NCI-H524 (cell line): ENCODE measurements at places on chromosomes 5 and 9.

GRCh38 chr5:172414531-172415361 is 39.6 kb downstream of the SH3PXD2B start:
- DNase-seq = no peak

GRCh38 chr5:95380103-95380628 is 11.0 kb upstream of the FAM81B start:
- no peak for DNase-seq

GRCh38 chr9:37650873-37651768 is at the start of gene FRMPD1:
Gene FRMPD1 (plus strand): TSS chr9:37650954. CDS start chr9:37692642, 41,688 bp downstream.
- peak; percentile 20 for DNase-seq

GRCh38 chr9:128117613-128118471 is 9.7 kb downstream of the PTGES2 start:
- peak; percentile 75 for DNase-seq

DNA sequence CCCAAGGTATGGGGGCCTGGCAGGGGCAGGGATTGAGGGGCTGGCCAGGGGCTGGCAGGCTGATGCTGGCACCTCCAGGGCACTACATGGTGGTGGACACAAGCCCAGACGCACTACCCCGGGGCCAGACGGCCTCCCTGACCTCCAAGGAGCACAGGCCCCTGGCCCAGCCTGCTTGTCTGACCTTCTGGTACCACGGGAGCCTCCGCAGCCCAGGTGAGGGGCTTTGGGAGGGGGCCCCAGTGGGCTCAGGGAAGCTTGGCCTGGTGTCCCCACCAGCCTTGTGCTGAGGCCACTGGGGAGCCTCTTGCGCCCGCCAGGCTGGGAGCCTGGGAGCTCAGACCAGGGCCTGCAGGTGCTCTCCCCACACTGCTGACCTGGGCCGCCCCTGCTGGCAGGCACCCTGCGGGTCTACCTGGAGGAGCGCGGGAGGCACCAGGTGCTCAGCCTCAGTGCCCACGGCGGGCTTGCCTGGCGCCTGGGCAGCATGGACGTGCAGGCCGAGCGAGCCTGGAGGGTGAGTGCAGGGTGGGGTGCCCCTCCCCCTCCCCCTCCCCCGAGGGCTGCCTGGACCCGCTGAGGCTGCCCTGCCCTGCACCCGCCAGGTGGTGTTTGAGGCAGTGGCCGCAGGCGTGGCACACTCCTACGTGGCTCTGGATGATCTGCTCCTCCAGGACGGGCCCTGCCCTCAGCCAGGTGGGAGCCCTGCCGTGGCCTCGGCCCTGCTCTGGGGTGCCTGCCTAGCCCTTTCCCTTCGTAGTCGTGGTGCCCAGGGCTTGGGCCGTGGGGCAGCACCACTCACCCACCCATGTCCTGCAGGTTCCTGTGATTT is 5.7 kb downstream of the MAMDC4 start:
- no peak for DNase-seq

DNA sequence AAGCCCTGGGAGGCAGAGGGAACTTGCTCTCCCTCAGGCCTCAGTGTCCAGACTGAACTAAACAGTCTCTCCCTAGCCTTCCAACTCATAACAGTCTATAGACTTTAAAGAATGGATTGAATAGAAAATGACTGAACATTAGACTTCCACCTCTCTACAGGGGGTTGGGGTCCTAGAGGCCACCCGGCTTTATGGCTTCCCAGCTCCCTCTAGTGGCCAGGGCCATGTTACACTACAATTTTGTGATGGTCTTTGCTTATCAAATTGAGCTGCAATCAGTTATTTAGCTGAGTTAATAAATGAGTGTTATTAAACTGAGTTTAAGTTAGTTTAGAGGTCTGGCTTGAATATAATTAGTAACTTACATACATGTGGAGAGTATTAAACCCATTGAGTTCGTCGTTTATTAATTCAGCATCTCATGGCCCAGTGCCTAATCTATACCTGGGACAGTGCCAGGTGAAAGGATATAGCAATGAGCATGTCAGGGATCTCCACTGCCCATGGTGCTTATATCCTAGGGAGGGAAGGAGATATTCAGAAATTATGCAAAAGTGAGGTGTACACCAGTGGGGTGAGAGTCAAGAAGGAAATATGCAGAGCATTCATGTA is 105.2 kb downstream of the SH3TC2 start:
- DNase-seq = peak; percentile 12

DNA sequence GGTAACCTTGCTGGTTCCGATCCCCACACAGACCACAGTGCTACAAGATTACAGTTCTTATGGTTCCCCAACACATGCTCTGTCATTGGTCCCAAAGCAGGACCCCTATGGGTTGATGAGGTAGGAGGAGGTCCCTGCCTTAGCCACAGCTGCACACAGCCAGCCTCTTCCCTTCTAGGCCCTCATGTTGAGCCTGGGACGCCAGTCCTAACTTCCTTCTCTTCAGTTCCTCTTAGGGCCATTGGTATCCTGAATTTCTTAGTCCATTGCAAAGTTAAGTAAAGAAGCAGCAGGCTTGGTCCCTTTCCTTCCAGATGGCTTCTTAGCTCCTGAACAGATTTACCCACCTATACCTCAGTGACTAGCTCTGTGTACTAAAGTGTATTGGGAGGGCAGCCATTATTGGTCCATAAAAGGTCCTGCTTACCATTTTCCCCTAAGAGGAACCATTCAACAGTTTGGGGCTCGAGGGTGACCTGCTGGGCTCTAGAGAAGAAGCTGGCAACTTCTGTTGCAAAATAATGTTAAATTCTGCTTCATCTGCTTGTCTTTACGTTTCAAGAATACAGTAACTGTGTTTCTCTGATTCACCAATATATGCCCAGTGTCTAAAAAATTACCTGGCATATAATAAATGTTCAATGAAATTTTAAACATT is 50.2 kb downstream of the PDCD1LG2 start:
- DNase-seq = no peak

DNA sequence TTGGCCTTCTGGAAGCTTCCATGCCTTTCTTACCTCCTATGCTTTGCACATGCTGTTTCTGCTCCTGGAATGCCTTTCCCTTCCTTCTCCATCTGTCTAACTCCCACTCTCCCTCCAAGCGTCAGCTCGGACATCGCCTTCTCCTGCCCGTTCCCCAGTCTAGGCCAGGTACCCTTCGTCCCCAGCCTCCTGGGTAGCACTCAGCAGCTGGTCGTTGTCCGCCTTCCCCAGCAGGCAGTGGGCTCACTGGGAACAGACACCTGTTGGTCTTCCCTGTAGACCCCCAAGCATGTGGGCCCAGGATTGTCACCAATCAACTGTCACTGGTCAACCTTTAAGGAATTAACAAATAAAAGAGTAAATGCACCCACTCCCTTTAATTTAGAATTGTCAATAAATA is 202.2 kb downstream of the RGS3 start:
- no peak for DNase-seq

GRCh38 chr9:111938427-111938800 is 41.8 kb downstream of the UGCG start:
- DNase-seq = no peak

- DNase-seq = no peak
Measured at GRCh38 chr9:76654051-76654461, 110.2 kb upstream of the PCA3 start.

DNA sequence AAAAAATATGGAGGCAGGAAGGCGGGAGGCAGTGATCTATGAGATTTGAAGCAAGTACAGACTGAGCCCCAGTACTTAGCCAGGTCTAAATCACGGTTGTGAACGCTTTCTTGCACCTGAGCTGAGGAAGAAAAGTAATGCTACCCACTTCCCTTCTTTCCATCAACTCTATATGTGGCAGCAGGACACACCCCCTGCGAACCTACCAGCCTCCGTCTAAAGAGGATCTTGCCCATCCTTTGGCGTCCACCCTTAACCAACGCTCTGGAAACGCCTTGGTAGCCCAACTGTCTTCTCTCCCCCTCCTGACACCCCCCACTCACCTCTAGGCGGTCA is 545 bp downstream of the HMGCS1 start:
- no peak for DNase-seq

GRCh38 chr9:76289042-76289441 is 105.2 kb downstream of the RFK start:
- no peak for DNase-seq

- DNase-seq = no peak
Measured at GRCh38 chr9:76586390-76587314, 127.7 kb downstream of the GCNT1 start.

- no peak for DNase-seq
Measured at GRCh38 chr5:54742417-54742891, 224.9 kb downstream of the SNX18 start.

DNA sequence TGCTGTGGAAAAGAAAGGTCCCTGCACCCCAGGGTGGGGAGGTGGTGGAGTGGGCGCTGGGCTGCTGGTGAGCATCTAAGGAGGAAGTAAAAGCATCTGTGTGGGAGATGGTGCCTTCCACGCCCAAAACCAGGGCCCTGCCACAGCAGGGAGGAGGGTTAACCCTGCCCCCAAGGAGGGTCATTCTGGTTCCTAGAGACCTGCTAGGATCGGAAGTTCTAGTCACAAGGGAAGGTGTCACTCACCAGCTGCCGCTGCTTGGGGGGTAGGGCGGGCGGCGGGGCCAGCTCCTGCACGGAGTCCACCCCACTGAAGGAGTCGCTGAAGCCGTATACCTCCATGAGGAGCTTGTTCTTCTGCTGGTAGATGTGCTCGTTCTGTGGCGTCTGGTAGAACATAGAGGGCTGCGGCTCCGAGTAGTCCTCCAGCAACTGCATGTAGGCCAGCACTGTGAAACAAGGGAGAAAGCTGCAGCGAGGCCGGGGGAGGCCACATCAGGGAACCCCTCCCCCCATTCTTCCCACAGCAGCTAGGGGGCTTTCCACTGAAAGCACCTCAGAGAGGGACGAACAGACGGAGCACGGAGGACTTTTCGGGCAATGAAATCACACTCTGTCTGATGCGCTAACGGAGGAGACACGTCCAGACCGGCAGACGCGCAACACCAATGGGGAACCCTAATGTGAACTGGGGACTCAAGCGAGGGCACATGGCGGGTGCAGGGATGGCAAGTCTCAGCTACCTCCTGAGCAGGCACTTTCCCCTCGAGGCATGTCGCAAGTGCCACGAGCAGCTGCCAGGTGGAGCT is 76.4 kb downstream of the PRRT1B start:
- DNase-seq = no peak

GRCh38 chr9:12774861-12775678 is at the start of gene LURAP1L:
Gene LURAP1L (plus strand): TSS chr9:12775020. CDS start chr9:12775716, 696 bp downstream.
- DNase-seq = peak; percentile 57
